ENCODE measurements at places on chromosomes 12 and 14.

- no peak for DNase-seq
These were observed 1.5 kb downstream of the TMEM132C start for GRCh38 chr12:128268379-128268995.

GRCh38 chr12:79936670-79937069 is 1.8 kb upstream of the PPP1R12A start:
- no peak for DNase-seq

DNA sequence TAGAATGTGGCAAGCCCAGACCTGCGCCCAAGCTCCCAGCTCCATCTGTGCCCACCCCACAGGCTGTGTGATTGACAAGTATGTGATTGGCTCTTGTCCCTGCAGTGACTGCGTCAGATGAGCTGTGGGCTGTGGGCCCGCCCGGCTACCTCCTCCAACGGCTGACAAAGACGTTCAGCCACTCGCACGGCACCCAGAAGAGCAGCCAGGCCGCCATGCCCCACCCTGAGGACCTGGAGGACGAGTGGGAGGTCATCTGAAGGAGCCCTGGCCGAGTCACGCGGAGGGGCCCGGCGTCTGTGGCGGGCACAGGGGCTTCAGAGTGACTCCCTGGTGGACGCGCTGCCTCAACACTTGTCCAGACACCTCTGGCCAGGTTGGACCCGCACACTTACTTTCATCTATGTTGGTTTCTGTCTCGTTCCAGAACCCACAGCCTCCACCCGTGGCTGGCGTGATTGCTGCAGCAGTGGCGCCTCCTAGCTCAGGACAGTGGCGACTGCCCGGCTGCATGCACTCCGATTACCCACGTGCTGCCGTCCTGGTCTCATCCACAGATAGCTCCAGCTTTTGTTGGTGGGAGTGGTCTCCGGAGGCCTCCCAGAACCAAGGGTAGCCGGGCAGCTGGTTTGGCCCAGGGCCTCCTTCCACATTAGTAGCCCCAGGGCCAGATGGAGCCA is 11.4 kb downstream of the ANKRD9 start:
- DNase-seq = no peak

- DNase-seq = peak; percentile 38
These were observed 134.3 kb downstream of the PLXNC1 start for GRCh38 chr12:94282675-94283074.

- DNase-seq = no peak
These were observed 2.5 kb downstream of the OR6C76 start for GRCh38 chr12:55428331-55429243.

GRCh38 chr14:51682411-51682810 is 30.7 kb downstream of the FRMD6 start:
- DNase-seq = no peak

Data from T-helper 17 cell (primary cell).